ENCODE measurements at places on chromosomes 12 and 14.

DNA sequence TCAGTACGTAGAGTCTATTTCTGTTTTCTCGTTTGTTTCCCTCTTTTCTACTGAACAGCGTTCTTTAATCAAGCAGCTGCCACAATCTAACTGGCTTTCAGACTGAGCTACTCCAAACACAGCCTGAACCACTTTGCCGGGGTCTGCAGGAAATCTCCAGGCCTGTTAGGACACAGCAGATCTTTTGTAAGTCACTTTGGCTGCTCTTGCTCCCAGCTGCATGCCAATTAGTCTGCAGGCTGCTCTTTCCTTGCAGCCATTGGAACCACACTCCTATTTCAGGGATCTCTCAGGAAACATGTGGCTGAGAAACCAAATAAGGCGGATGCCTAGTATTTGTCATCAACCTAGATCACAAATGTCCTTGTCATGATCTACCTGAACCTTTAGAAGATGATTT, 73.6 kb downstream of the TMTC1 start:
- DNase-seq = no peak

- DNase-seq = no peak
Measured at GRCh38 chr14:80390906-80391305, 179.6 kb upstream of the DIO2 start.

GRCh38 chr12:110917467-110917866, 2.9 kb downstream of the MYL2 start:
- DNase-seq = no peak

DNA sequence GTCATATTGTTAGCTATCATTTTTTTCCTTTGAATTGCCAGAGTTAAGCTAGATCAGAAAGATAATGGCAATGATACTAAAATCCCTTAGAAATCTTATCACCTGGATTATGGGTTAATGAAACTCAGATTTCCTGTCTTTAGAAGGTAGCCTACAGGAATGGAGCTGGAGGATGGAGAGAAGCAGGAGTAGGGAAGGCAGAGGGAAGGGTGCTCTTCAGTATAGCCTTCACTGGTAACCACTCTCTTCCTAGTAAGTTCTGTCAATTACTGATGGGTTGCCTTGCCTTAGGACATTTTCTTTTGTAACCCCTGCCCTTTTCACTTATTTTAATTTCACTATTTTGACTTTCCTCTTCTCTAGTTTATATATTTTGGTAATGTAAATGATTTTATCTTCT, 27.8 kb upstream of the ABCD2 start:
- DNase-seq = no peak

Measured in GM12892 (cell line).